ENCODE measurements at places on chromosomes 1 and 21.

DNA sequence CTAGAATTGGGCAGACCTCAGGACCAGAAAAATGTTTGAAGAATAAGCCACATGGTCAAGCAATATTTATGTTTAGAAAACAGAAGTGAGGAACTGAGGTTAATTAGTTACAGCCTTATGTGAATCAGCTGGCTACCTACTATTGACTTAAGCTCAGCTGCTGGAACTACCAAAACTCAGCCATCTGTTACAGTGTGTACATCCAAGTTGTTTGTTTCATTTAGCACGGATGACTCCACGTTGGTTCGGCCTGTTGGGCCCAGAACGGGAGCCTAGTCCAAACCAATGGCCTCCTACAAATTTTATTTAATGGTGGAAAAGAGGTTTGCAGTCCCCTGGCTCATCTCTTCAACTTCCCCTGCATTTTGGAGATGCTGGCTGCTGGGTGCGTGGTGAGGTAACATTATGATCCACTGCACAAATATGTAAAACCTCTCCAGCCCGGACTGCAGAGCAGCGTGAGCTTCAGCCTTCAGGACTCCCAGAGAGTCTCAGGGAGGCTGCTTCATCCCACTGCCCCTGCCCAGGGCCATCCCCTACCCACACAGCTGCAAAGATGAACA lies 143.4 kb downstream of the ZZZ3 start:
- no peak for DNase-seq

DNA sequence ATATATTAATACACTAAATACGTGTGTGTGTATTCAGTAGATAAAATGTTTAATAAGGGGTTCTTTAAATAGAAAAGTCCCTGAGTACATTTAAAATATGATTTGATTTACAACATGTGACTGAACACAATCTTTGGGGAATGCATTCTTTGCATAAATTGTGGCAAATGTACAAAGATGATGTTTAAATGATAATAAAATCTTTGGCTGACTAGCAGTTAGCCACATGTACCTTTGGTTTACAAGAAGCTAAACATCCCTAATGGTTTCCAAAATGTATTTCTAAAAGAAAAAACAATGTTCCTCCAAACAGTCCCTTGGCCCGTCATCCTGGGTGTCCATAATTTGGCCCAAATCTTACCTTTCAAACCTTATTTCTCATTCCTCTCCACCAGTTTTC lies 106.4 kb upstream of the MARK1 start:
- no peak for DNase-seq

- DNase-seq = peak; percentile 61
Observed at GRCh38 chr1:159123587-159123986, 47.0 kb upstream of the AIM2 start.

GRCh38 chr1:110185181-110185580 lies 24.9 kb upstream of the KCNC4 start:
- DNase-seq = no peak

DNA sequence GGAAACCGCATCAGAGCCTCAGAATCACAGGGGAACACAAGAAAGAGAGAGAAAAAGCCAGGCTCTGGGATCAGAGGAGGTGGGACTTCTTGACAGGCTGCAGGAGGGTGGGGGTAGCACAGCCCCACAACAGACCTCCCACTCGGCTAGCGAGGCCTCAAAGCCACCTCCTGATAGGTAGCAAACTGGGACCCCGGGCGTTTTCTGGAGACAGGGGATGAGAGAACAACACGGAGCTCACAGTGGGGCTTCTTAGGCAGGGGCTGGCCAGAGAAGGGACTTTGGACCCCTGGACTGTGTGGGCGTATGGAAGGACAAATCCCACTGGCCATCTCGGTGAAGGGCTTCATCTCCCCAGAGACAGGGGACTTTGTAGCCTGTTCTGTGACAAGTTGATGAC lies 116.3 kb downstream of the AJAP1 start:
- no peak for DNase-seq

DNA sequence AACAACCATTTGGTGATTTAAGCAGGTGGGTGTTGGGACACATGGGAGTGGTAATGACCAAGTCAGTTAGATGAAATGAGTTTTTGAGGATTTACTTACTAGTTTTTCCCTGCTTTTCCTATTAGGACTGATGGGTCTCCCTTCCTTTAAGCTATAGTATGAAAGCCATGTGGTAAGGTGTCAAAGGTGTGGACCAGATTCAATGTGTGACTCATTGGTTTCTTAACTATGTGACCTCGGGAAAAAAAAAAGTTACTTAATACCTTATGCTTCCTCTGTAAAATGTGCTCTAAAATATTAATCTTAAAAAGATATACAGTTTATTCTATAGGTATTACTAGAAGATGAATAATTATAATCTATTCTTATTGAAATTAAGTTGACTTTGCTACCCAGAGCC lies 93.7 kb downstream of the DUSP10 start:
- DNase-seq = no peak

DNA sequence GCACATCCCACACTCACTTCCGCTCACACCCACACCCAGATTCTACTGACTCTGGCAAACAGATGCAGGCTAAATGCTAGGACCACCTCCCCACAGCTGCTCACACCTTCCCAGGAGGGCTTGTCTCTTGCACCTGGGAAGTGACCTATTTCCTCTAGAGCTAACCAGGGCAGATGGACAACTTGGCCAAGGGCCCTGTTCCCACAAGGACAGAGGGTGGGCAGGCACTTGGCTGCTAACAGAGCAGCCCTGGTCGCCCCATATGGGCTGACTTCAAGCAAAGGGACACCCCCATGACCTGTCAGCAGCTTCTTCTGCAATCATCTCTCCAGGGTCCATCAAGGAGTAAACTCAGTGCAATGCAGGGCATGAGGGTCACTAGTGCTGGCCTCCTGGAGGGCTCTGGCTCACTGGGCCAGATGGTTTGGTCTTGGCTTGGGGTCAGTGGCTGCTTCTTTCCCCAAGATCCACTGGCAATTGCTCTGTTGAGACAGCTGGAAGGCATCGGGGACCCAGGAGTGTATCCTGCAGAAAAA lies 641.5 kb downstream of the PLPP3 start:
- no peak for DNase-seq

GRCh38 chr1:88376421-88376820 lies 307.7 kb upstream of the PKN2 start:
- no peak for DNase-seq

- DNase-seq = peak; percentile 70
Observed at GRCh38 chr1:93758842-93759515, 77.3 kb upstream of the BCAR3 start.

- DNase-seq = no peak
Observed at GRCh38 chr1:42221952-42222606, 57.5 kb upstream of the GUCA2A start.

- no peak for DNase-seq
Observed at GRCh38 chr21:42125571-42126544, 54.7 kb downstream of the UMODL1 start.

DNA sequence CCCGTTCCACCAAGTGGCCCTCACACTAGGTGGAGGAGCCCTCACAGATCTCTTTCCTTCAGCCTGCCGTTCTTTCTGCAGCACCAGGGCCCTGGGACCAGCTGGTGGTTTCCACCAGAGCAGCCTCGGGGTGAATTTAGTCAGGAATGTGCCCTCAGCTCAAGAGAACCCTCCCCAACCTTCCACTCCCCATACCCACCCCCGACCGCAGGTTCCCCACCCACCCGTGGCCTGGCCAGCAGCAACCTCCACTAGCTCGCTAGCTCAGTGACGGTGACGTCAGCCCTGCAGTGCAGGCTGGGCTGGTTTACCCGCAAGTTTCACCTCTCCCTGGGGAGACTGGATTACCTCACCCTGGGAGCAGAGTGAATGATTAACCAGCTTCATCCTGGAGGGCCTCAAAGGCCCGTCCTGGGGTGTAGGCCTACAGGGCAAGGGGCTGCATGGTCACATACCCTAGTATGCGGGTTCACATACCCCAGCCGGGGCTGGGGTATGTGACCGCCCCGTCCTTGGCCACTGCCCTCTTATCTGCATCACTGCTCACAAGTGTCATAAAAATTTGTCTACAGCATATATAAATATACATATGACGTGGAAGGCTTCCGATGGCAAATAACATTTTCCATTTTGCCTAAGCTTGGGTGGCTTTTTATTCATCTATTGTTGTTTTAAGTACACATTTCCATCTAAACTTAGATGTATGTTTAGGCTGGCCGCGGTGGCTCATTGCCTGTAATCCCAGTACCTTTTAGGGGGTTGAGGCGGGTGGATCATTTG lies 24.5 kb downstream of the ELF3 start:
- peak; percentile 2 for DNase-seq

- DNase-seq = no peak
Observed at GRCh38 chr1:241593186-241593585, 47.0 kb downstream of the CHML start.

DNA sequence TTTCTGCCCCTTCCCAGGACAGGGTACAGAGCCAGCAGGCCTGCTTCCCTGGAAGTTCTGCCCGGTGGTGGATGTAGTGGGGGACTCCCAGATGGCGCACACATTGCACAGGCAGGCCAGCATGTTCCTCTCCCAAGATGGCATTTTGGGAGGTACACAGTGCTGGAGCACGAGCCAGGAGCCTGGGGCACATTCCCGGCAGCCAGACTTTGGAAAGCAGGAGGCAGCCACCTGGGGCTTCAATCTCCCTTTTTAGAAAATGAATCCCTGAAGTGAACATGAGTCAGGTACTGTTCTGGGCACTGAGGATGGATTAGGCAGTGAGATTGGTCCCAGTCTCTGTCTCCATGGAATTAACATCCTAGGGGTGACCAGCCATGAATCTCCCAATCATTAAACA lies 56.9 kb downstream of the RUNX1 start:
- DNase-seq = no peak

- DNase-seq = no peak
Observed at GRCh38 chr1:177080564-177080963, 83.9 kb downstream of the ASTN1 start.

DNA sequence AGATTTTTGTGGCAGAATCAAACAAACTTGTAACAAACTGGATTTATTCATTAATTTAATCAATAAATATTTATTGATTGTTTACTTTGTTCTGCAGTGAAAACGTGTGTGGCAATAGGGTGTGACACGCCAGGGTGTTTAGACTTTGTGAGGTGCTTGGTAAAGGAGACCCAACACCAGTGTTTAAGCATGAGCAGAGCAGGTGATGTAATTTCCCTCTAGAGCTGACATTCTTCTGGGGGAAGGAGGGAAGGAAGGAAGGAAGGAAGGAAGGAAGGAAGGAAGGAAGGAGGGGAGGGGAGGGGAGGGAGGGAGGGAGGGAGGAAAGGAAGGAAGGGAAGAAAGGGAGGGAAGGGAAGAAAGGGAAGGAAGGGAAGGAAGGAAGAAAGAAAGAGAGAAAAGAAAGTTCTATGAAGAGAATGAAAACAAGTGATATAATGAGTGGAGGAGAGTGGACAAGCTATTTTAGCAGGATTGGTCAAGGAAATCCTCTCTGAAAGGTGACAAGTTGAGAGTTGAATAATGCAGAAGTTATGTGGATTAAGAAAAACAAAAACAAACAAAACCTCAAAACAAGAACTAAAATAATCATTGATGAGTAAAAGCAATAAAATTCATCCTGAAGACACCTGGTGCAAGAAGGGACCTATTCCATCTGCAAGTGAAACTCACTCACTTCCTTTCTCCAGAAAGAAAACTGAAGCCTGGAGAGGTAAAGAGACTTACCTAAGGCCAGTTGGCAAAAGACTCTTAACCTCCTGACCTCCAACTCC lies 60.8 kb downstream of the TSEN15 start:
- DNase-seq = no peak

DNA sequence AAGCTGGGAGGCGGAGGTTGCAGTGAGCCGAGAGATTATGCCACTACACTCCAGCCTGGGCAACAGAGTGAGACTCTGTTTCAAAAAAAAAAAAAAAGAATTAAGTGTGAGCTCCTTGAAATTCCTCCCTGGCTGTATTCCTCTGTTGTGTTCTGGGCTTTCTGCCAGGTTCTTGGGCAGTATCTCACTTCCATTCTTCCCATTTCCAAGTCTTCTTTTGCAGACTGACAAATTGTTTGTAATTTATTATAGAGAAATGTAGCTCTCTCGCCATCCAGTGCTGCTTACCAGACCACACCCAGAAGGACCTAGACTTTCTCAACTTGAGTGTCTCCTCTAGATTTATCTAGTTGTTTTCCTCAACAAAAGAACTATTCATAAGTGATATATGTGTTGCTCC lies 105.0 kb upstream of the ADGRL2 start:
- DNase-seq = no peak
